ENCODE measurements at places on chromosomes 1 and 21.

DNA sequence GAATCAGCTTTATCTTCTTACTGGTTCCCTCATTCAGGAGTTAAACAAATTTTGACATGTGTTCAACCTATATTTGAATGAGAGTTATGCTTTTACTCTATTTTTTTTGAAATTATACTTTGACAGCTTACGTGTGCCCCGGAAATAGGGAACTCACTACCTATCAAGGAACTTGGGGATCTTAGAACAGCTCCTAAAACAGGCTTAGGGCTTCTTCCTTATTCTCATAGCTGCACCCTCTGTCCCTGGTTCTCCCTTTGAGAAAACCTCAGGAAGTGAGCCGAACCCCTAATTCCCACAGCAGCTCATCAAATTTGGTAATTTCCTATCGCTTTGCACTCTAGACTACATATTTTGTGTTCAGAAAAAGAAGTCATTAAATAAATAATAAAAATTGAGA is 81.2 kb upstream of the RUNX3 start:
- DNase-seq = no peak

DNA sequence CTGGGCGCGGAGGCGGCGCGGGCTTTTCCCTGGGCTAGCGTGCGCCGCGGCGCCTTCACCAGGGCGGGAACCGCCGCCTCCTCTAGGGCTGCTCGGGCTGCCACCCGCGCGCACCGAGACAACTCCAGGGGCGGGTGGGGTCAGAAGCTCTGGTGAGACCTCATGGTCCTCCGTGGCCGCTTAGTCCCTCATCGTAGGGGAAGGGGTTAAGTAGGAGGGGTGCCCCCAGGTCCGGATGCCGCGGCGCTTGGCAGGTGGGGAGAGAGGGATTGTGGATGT is 559 bp downstream of the SERTAD4 start:
- DNase-seq = no peak

- DNase-seq = no peak
Measured at GRCh38 chr1:64484651-64485050, 14.7 kb downstream of the CACHD1 start.

DNA sequence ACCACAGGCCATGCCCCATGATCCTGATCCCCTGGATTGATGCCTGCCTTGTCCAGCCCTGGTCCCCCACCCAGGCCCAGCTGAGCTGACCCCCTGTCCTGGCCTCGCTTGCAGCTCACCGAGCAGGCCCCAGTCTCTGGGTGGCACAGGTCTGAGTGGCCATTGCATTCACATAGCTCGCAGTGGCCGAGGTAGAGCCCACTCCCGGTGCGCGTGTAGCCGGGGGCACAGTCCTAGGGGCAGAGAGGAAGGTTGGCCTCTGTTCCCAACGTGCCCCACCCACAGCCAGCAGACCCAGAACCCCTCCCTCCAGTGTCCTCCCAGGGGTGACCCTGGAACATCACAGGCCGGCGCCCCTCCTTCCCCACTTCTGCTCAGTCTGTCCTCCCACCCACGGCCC is 51.9 kb downstream of the LDLRAD2 start:
- DNase-seq = no peak

DNA sequence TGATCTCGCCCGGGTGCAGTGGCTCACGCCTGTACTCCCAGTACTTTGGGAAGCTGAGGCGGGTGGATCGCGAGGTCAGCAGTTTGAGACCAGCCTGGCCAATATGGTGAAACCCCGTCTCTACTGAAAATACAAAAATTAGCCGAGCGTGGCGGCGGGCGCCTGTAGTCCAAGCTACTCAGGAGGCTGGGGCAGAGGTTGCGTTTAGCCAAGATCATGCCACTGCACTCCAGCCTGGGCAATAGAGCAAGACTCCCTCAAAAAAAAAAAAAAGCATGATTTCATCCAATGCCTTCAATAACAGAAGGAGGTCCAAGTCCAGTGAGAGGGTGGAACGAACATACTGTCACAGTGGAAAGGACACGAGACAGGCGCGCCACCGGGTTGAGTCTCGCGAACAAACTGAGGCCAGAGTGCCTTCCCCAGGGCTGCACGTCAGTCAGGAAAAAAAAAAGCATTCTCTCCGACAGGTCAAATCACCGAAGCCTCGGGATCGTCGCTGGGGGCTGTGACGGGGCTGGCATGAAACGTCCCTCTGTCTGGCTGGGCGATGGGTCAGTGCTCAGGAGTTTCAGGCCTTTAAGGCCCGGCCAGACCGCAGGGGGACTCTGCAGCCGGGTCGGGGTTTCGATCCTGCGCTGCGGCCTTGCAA is 8.4 kb upstream of the CROCC start:
- peak; percentile 48 for DNase-seq

GRCh38 chr1:53543130-53543777 is 84.1 kb downstream of the DMRTB1 start:
- no peak for DNase-seq
